Stomach (tissue), 19 donors: ENCODE measurements at places on chromosomes 5 and 9.
A peak's percentile ranks its signal among the peaks of the same experiment; 100 is the strongest.

GRCh38 chr5:80809451-80809850, 150.7 kb upstream of the RASGRF2 start:
- H3K4me3 ChIP-seq, result no peak overlapping the region
- H3K4me1 ChIP-seq, result no peaks in the 10 kb centered on the region
- H3K36me3 ChIP-seq, result peaks cover 4% of the 10 kb centered on the region
- DNase-seq, result no peak
- H3K27me3 ChIP-seq, result no peaks in the 10 kb centered on the region
- H3K27ac ChIP-seq, result no peak overlapping the region

- no peaks in the 10 kb centered on the region for H3K36me3 ChIP-seq
- no peak for DNase-seq
- H3K4me3 ChIP-seq, result no peak overlapping the region
- H3K27ac ChIP-seq, result no peak overlapping the region
- no peaks in the 10 kb centered on the region for H3K27me3 ChIP-seq
These were observed 65.2 kb upstream of the PTGER4 start for GRCh38 chr5:40614466-40614865.

GRCh38 chr9:135890190-135891026, 16.9 kb downstream of the CAMSAP1 start:
- no peak overlapping the region for H3K4me3 ChIP-seq
- peak; percentile 3 for DNase-seq
- no peaks in the 10 kb centered on the region for H3K27me3 ChIP-seq
- no peak overlapping the region for H3K27ac ChIP-seq
- H3K36me3 ChIP-seq, result no peaks in the 10 kb centered on the region

GRCh38 chr5:65101632-65102100, 332.9 kb downstream of the CWC27 start:
- H3K27me3 ChIP-seq, result no peaks in the 10 kb centered on the region
- H3K4me1 ChIP-seq, result peaks cover 26% of the 10 kb centered on the region
- H3K36me3 ChIP-seq, result no peaks in the 10 kb centered on the region
- DNase-seq, result no peak
- no peak overlapping the region for H3K27ac ChIP-seq
- no peak overlapping the region for H3K4me3 ChIP-seq

DNA sequence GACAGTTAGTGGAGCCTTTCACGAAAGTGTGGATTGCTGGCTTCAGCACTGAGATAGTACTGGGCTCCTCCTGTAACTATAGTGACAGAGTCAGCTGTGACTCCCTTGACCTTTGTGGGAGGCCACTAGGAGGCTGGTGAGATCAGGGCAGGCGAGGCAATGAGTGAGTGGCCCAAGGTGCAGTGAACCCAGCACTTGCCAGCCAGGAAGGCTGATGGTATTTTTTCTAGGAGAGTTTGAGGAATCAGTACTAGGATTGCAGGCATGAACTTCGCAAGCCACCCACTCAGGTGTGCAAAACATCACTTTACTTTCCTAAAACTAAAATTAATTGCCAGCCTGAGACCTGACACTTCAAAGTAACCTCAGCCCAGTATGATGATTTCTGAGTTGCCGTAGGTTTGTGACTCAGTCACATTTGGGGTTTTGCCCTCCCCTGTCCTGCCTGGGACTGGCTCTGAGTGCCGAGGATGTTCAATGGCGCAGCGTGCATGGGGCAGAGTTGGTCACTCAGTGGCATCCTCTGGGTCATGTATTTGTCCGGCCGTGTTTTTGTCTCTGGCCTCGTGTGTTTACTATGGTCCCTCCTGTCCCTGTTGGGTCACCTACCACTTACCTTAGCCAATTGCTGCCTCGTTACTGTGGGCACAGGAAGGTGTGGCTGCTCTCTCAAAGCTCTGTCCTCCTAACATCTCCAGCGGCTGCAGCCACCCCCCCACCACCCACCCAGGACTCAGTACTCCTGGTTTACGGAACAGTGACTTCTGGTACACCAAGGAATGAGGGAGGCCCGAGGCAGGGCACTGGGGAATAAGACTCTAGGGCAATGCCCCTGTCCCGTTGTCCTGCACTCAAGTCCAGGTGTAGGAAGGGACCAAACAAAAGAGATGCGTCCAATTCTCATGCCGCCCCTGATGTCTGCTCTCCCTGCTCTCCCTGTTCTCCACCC, 67.2 kb downstream of the IL31RA start:
- no peak overlapping the region for H3K27ac ChIP-seq
- H3K4me3 ChIP-seq, result no peak overlapping the region
- H3K36me3 ChIP-seq, result no peaks in the 10 kb centered on the region
- no peaks in the 10 kb centered on the region for H3K4me1 ChIP-seq
- no peaks in the 10 kb centered on the region for H3K27me3 ChIP-seq
- no peak for DNase-seq

GRCh38 chr5:74113196-74113540, 487.2 kb downstream of the ARHGEF28 start:
- no peaks in the 10 kb centered on the region for H3K27me3 ChIP-seq
- H3K4me1 ChIP-seq, result no peaks in the 10 kb centered on the region
- no peak for DNase-seq

DNA sequence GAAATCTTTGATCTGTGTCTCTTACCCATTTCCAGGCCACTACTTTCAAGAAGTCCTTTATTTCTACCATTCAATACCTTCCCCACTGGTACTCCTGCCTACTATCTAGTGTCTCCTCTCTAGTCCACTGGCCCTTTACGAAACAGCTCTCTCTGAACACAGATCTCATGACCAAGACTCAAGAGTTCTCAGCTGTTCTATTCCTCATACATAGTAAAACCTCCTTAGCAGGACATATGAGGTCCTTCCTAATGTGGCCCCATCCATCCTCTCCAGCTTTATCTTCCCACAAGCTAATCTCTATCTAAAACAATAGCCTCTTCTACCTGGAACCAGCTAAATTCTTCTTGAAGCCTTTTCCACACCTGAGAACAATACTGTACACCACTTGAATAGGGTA, 2.6 kb downstream of the TEX10 start:
- H3K36me3 ChIP-seq, result peaks cover 6% of the 10 kb centered on the region
- DNase-seq, result no peak
- no peaks in the 10 kb centered on the region for H3K27me3 ChIP-seq
- H3K27ac ChIP-seq, result no peak overlapping the region
- peaks cover 30% of the 10 kb centered on the region for H3K4me1 ChIP-seq
- H3K4me3 ChIP-seq, result no peak overlapping the region
